Cortex of kidney (tissue), 1 donor: ENCODE measurements at places on chromosomes 1 and 21.

DNA sequence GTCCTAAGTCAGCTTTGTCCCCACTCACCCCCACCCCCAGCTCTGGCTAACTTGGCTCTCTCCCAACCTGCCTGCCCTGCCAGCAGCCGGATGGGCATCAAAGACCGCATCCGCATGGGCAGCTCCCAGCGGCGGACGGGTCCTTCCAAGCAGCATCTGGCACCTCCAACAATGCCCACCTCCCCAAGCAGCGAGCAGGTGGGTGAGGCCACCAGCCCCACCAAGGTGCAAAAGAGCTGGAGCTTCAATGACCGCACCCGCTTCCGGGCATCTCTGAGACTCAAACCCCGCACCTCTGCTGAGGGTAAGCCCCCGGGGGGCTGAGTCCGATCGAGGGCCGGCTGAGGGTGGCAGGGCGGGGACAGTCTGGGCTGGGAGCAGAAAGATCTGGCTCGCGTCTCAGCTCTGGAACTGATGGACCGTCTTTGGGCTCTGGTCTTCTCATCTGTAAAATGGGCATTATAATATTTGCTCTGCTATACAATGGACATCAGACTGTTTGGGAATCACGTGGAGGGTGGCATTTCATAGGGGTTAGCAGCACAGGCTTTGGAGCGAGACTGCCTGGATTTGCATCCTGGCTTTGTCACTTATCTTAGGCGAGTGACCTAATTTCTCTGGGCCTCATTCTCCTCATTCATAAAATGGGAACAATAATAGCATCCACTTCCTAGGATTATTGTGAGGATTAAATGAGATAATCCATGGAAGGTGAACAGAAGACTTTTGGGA is 31.0 kb downstream of the CITED4 start:
- DNase-seq = no peak

GRCh38 chr1:211653959-211654496 is 21.4 kb downstream of the NEK2 start:
- no peak for DNase-seq

GRCh38 chr1:27513958-27514357 is 24.0 kb upstream of the WASF2 start:
- no peak for DNase-seq

DNA sequence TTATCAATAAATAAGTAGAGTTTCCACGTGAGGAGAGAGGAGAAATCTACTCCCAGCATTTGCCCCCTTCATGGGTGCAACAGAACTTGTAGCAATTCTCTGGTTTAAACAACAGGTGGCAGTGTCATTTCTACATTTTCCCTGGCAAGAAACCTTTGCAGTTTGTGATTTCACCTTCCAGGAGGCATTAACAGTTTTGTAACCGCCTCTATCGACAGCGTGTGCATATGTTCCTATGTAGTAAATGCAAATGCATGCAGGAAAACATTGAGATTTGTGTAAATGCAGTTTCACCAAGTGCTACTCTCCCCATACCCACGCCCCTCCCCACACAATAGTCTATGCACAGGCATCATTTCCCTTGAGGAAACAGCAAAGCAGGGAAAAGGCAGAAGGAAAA is 494.7 kb downstream of the SMYD3 start:
- DNase-seq = no peak

DNA sequence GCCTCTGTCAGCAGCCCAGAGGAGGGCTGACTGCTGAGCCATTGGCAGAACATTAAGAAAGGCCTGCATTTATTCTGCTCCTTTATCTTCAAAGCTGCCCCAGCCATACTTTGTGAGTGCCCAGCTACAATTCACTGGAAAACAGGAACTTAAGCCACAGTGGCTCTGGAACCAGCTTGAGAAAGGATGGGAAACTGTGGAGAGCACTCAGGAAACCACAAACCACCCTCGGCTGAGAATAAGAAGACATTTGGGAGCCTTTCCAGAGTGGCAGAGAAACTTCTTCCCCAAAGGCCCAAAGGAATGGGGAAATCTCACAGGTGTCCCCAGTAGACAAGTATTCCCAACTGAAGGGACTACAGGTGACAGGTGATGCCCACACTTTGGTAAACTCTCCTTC is 1.8 kb downstream of the LAMB3 start:
- no peak for DNase-seq

DNA sequence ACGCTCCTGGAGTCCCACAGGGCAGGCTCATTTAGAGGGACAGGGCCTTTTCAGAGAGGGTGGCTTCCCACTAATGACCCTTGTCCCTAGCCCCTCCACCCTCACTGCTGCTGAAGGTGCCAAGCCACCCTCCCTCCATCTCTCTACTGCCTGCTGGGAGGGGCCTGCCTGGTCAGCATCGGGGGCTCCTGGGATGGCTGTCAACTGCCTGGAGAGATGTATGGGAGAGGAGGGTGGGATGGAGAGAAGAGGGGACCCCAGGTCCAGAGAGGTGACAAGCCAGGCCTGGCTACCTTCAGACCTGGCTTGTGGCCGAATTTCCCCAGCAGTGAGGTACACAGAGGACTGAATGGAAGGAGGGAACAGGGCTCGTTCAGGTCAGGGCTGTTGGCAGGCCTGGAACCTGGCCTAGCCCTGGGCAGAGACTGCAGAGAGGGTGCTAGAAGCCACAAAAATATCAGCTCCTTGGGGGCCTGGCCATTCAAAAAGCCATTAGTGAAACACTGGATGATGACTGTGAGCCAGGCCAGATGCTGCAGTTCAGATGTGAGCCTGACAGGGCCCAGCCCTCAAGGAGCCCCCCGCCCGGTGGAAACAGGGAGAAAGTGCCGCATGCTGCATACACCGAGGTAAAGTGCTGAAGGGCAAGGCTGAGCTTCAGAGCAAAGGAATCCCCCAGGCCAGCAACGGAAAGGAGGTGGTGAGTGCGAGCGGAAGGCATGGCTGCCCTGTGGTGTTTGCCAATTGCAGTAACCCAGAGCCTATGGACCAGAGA is 20.0 kb downstream of the MMEL1 start:
- DNase-seq = no peak

DNA sequence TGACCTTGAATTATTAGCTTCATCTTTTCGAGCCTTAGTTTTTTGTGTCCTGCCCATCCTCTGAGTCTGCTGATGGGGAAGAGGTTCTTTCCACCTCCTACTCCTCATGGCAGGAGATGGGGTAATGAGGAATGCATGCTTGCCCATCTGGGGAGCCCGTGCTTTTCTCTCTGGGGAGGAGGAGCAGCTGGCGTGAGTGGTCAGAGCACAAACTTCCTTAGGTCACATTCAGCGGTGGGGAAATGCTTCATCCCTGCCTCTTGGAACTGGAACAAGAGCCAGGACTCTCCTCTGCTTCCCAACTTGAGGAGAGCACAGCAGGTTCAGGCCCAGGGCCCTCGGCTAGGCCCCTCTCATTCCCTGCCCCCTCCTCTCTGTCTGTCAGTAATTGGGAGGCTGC is 155.0 kb downstream of the PCNX2 start:
- DNase-seq = no peak

GRCh38 chr21:29892379-29892778 is 47.4 kb downstream of the GRIK1 start:
- no peak for DNase-seq

GRCh38 chr21:31732597-31733550 is 956 bp upstream of the SCAF4 start:
- no peak for DNase-seq

- no peak for DNase-seq
These were observed 7.1 kb downstream of the PRRX1 start for GRCh38 chr1:170670802-170671628.

- no peak for DNase-seq
These were observed 51.4 kb downstream of the PTBP2 start for GRCh38 chr1:96772972-96773371.

- no peak for DNase-seq
These were observed 2.8 kb upstream of the ARF1 start for GRCh38 chr1:228079601-228080263.

- DNase-seq = no peak
These were observed 156.6 kb downstream of the SIPA1L2 start for GRCh38 chr1:232473324-232473723.

DNA sequence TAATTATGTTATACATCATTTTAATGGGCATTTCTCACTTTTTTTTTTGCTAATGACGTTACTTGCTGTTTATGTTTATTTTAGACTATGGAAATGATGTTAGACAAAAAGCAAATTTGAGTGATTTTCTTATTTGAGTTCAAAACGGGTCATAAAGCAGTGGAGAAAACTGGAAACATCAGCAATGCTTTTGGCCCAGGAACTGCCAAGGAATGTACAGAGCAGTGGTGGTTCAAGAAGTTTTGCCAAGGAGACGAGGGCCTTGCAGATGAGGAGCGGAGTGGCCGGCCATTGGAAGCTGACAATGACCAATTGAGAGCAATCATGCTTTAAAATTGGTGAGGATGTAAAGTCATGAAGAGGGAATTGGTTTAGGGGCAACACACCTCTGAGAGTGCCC is 32.1 kb upstream of the KCNE2 start:
- no peak for DNase-seq

DNA sequence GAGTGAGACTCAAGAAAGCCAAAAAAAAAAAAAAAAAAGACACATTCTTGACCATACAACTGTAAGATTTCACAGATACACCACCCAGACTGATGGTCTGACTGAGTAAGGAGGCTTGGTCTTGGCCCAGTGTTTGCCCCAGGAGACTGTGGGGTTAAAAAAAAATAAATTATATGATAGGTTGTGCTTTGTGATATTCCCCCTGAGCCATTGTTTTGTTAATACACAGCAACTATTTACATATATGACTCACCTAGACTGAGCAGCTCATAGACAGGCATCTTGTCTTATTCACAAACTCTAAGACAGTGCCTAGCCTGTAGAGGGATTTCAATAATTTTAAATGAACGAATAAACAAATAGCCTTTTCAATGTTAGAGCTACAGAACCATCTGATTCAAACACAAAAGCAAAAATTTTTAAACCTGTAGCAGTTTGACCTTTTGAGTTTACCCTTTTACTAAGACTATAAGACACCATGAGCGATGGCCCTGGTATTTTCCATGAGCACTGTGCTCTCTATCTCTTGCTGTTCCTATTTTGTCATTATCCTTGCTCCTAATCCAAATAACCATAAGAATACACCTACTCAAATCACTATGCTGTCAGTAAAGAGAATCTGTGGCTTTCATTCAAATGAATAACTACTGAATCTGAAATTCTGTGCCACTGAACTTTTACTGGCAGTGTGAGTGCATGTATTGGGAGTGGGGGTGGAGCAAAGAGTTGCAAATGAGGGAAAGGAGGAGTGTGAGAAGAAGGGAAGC is 199.4 kb upstream of the PTBP2 start:
- no peak for DNase-seq
